ENCODE measurements at places on chromosomes 7 and 10.

DNA sequence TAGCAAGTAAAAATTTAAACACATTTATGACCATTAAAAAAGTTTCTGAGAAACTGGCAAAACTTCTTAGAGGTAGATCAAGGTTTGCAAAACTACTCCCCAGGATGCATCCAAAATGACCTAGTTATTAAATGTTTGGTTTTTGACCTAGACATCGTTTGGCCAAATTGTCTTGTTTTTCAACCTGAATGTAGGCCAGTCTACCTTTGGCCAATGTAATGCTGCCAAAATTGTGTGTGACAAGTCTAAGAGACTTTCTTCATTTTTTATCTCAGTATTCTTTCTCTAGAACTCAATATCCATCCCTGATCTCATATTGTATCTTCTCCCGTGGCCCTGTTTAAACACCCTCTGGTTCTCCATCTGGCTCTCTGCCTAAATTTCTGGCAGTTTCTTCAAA is 202.0 kb downstream of the CXCL12 start:
- no peak for DNase-seq

GRCh38 chr10:8245131-8245813 is 190.8 kb downstream of the GATA3 start:
- no peak for DNase-seq

GRCh38 chr7:156113731-156114130 is 301.5 kb upstream of the SHH start:
- no peak for DNase-seq

DNA sequence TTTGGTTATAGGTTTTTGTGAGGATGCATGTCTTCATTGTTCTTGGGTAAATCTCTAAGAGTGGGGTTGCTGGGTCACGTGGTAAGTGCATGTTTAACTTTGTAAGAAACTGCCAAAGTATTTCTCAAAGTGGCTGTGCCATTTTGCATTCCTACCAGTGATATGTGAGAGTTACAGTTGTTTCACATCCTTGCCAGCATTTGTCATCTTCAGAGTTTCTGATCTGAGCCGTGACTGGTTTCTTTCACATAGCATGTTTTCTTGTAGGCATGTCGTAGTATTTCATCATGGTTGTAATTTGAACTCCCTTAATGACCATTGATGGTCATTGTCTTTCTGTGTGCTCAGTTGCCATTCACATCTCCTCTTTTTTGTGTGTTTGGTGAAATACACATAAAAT is 286.0 kb downstream of the RNLS start:
- DNase-seq, result no peak

DNA sequence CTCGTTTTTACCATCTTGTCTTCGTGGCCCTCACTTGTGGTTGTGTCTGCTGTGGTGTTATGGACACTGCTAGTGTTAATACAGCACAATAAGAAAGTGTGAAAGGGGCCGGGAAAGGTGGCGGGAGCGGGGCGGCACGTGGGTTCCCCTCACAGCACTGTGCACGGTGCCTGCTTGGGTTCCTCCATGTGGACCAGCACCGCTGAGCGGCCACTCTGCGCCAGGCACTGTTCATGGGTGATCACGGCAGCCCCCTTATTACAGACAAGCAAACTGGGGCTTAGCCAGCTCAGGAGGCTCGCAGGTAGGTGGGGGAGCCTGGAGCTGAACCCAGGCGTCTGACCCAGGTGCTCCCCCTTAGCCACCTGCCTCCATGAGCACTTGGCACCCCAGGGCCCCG is 12.2 kb downstream of the SUN1 start:
- no peak for DNase-seq

DNA sequence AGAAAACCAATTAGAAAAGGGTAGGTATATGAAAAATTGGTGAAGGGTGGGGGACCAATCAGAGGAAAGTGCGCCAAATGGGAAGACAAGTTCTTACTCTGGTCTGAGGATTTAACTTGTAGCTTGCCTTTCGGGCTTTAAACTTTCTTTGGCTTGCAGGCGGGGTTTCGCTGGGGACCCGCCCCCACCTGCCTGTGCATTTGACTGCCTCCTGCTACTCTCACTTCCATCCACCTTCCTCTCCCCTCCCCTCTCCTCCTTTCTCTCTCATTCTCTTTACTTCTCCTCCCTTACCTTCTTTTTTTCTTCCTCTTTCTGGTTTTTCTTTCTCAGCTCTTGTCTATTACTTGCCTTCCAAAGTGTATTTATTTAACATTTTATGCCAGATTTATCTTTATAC is 278.8 kb downstream of the DNAJB9 start:
- DNase-seq, result no peak

DNA sequence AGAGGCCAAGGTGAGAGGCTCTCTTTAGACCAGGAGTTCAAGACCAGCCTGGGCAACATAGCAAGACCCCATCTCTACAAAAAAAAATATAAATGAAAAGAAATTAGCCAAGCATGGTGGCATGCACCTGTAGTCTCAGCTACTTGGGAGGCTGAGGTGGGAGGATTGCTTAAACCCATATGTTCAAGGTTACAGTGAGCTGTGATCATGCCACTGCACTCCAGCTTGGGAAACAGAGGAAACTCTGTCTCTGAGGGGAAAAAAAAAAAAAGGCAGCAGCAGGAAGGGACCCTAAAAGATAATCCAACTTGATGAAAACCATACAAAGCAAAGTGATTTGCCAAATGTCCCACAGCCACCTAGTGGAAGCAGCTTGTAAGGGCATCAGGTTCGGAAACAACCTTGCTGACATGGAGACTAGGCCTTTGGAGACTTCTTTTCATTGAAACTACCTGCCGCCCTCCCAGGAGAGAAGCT is 15.6 kb upstream of the PBLD start:
- peak; percentile 35 for DNase-seq

DNA sequence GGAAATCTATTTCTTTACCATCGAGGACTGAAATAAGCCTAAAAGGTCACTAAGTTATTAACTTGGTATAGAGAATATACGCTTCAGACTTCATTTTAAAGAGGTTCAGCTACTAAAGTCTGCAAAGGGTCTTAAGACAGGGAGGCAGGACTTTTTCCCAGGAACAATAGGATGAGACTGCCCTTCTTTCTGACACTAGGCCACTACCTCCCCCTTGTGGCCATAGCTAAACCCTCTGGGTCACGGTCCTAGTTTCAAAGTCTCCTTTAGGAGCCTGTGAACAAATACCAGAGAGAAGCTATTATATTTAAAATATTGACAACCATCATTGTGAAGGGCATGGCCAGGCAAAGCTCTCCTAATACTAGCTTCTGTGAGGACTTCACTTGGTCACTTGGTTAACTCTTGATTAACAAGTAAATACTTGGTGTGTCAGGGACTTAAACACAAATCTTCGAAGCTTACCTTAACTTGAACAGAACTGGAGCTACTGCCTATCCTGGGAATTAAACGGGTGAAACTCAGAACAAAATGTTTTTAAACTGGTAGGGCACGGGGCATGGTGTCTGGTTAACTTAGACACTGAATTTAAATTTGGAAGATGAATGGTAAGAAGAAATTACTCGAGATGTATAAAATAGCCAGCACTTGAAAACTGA is 75.6 kb downstream of the CCDC6 start:
- DNase-seq, result peak; percentile 17

All from activated CD8-positive, alpha-beta memory T cell treated with anti-CD3 and anti-CD28 coated beads, Interleukin-2, amount 50 U/mL, for 4 hours (primary cell).